A549 treated with RU486 at 1 μM for 4 hours (cell line): ENCODE measurements at places on chromosomes 1 and 21. TPM values are rescaled to one million over a fixed set of nuclear protein-coding genes. Genes with fewer than 3 reads are reported as not detected.

Gene PLEKHM2
- 20.5 to 30.5 TPM (median 26.1 TPM) in 5 replicates for total RNA-seq

Gene TMEM52
- 0.30 to 1.0 TPM (median 0.88 TPM) in 5 replicates for total RNA-seq

Gene OR2T4
- not detected in 5 replicates for total RNA-seq

Gene SPATA21
- total RNA-seq = 0.09 TPM in 1 of 5 replicates, not detected in the others

Gene SNX7
- 22.0 to 41.6 TPM (median 23.5 TPM) in 5 replicates for total RNA-seq

Gene TFAP2E
- 0.19 to 1.1 TPM (median 0.44 TPM) in 5 replicates for total RNA-seq

Gene TNFSF4
- total RNA-seq = 0.03 TPM in 2 of 5 replicates, not detected in the others

Gene TTC24
- total RNA-seq = not detected in 5 replicates

Gene INAVA
- 29.7 to 46.4 TPM (median 37.9 TPM) in 5 replicates for total RNA-seq

Gene PROX1
- 0.05 to 0.16 TPM (median 0.13 TPM) in 5 replicates for total RNA-seq

Gene NECTIN4
- 1.5 to 2.2 TPM (median 1.9 TPM) in 5 replicates for total RNA-seq

Gene FMN2
- total RNA-seq = 2.8 to 6.2 TPM (median 5.5 TPM) in 5 replicates

Gene TFF2
- 0.47 TPM in 1 of 5 replicates, not detected in the others for total RNA-seq

Gene LRRC53
- total RNA-seq = not detected in 5 replicates

Gene DNAI4
- 0.28 to 1.4 TPM (median 0.61 TPM) in 4 of 5 replicates, not detected in the other for total RNA-seq

Gene RHD
- not detected in 5 replicates for total RNA-seq

Gene FAM151A
- total RNA-seq = not detected in 5 replicates

Gene NFIA
- total RNA-seq = 4.9 to 7.0 TPM (median 5.3 TPM) in 5 replicates

Gene CDK18
- total RNA-seq = 0.70 to 1.3 TPM (median 0.90 TPM) in 5 replicates

Gene ADAMTS4
- not detected in 5 replicates for total RNA-seq

Gene GPR137B
- 14.6 to 20.0 TPM (median 18.1 TPM) in 5 replicates for total RNA-seq

Gene AGT
- 0.06 to 0.21 TPM (median 0.14 TPM) in 4 of 5 replicates, not detected in the other for total RNA-seq

Gene NTMT2
- not detected in 5 replicates for total RNA-seq

Gene DNASE2B
- total RNA-seq = not detected in 5 replicates

Gene KCNA3
- total RNA-seq = not detected in 5 replicates

Gene DMRTA2
- total RNA-seq = 0.05 to 0.33 TPM (median 0.16 TPM) in 5 replicates

Gene AVPR1B
- not detected in 5 replicates for total RNA-seq

Gene SGIP1
- not detected in 5 replicates for total RNA-seq

Gene SLAMF8
- total RNA-seq = not detected in 5 replicates

Gene NID1
- 4.1 to 8.7 TPM (median 7.2 TPM) in 5 replicates for total RNA-seq

Gene CELA2A
- 0.17 TPM in 1 of 5 replicates, not detected in the others for total RNA-seq

Gene SH2D5
- total RNA-seq = 12.4 to 19.2 TPM (median 16.3 TPM) in 5 replicates

Gene MCOLN2
- total RNA-seq = 0.73 to 2.8 TPM (median 2.3 TPM) in 5 replicates

Gene CD101
- 0.13 to 0.43 TPM (median 0.24 TPM) in 5 replicates for total RNA-seq

Gene KIAA0040
- total RNA-seq = 0.16 to 0.82 TPM (median 0.54 TPM) in 5 replicates

Gene ZDHHC18
- 35.7 to 44.9 TPM (median 39.9 TPM) in 5 replicates for total RNA-seq

Gene VWA5B1
- not detected in 5 replicates for total RNA-seq

Gene HPCA
- total RNA-seq = 0.17 to 0.64 TPM (median 0.32 TPM) in 4 of 5 replicates, not detected in the other

Gene SLC19A1
- 15.0 to 23.9 TPM (median 21.3 TPM) in 5 replicates for total RNA-seq

Gene APOBEC4
- not detected in 5 replicates for total RNA-seq
